ENCODE measurements at places on chromosomes 12 and 14.

GRCh38 chr12:3631759-3632158 is 121.2 kb downstream of the CRACR2A start:
- no peak for DNase-seq

DNA sequence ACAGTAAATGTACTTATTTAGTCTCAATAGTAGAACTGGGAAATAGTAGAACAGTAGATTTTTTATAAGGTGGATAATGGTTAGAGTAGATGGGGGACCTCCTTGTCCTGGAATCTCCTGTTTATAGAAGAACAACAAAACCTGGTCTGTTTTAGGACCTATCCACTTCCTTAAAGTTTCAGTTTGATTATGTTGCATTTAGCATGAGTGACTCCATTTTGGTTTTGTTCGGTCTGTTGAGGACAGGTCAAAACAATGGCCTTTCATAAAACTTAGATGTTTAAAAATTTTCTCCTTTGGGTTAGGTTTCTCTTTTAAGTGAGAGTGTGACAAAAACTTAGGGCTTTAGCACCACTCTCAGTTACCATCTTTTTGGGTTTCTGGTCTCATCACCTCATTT is 308.9 kb downstream of the BTG1 start:
- no peak for DNase-seq

DNA sequence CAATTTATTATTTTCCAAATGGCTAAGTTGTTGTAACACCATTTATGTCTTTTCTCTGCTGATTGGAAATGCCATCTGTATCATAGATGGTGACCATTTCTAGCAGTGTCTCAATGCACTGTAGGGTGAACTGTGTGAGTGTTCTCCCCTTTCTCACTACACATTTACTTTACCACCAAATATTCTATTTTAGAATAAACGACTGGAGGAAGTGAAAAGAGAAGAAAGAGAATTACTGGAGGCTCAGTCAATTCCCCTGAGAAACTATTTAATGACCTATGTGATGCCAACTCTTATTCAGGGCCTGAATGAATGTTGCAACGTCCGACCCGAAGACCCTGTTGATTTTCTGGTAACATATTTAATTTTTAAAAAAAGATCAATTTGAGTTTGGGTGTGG is 15.5 kb upstream of the PAPOLA start:
- no peak for DNase-seq

- no peak for DNase-seq
Measured at GRCh38 chr12:80320121-80320678, 123.8 kb upstream of the PTPRQ start.

DNA sequence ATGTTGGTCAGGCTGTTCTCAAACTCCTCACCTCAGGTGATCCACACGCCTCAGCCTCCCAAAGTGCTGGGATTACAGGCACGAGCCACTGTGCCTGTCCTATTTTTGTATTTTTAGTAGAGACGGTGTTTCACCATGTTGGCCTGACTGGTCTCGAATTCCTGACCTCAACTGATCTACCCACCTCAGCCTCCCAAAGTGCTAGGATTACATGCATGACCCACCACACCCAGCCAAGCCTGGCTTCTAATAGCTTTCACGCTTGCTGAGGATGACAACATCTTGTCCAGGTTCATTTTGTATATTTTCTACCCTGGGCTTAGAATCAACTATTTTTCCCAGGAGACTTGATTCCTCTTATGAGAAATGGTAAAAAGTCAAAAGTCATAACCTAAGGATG is 64.7 kb downstream of the WASHC3 start:
- DNase-seq: no peak

- DNase-seq: no peak
Measured at GRCh38 chr14:95290021-95290420, 29.7 kb downstream of the CLMN start.

- DNase-seq: no peak
Measured at GRCh38 chr14:61705017-61705416, 9.7 kb downstream of the HIF1A start.

DNA sequence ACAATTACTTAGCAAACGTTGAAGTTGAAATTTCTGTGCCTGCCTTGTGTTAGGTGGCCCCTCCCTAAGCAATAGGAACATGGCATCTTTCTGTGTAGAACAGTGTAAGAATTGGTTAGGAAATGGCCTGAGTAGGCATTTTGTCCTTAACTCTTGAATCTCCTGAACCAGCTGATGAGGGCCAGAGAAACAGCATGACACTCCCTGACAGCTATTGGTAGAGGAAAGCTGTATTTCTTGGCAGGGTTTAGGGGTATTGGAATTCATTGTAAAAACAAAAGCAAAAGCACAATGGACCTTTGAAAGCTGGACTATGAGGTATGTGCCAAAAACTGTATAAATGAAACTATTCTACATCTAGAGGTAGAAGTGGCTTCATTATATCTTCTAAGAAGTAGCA is 40.6 kb upstream of the LRTM2 start:
- no peak for DNase-seq

- DNase-seq: no peak
Measured at GRCh38 chr14:55440385-55440784, at the start of gene TBPL2. TSS of gene TBPL2 (minus strand) at chr14:55440616. CDS start at chr14:55440449, 167 bp downstream.

- DNase-seq: peak; percentile 42
Measured at GRCh38 chr14:60563113-60563512, 54.2 kb downstream of the SIX6 start.

GRCh38 chr14:67882986-67883555 is 63.5 kb downstream of the RAD51B start:
- no peak for DNase-seq

DNA sequence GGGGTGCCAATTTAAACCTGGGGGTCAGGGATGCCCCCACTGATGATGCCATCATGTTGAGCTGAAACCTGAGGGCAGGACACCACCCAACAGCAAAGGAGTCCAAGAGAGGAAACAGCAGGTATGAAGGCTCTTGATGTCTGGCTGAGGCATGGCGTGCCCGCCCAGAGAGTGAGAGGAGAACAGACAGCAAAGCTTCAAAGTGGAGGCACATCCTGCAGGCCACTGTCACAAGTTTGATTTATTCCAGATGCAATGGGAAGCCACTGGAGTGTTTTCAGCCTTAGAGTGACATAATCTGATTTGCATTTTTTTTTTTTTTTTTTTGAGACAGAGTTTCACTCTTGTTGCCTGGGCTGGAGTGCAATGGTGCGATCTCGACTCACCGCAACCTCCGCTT is 34.8 kb downstream of the IRF2BPL start:
- no peak for DNase-seq

- DNase-seq: no peak
Measured at GRCh38 chr14:24100197-24100981, 6.3 kb downstream of the PCK2 start.

DNA sequence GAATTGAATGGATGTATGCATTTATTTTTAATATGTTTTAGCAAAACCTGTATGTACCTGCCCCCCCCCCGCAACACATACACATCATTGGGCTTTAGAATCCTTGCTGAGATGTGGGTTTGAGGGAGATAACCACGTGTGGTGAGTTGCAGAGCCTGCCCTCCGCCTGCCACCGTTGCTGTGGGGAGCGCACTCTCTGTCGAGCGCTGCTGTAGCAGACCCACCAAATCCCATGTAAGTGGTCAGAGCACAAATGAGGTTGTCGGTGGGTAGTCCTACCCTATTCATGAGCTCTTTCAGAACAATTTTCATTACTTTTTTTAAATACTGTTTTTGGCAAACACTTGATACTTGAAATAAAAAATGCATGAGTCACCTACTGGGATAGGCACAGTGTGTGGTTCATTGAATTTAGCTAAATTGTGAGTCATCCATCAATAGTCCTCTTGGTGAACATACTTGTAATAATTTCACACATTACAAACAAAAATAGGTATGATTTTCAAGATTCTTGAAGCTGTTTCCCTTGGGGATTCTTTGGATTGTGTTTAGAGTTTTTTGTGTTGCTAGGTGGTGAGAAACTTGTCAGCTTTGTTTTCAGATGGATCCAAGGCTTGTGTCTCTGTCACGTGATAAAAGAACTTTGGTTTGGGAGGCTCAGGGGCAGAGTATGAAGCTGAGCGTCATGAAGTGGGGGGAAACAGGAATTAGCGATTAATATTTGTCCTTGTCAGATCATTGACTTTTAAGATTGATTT is 107.6 kb downstream of the PTCSC3 start:
- DNase-seq: no peak
